ENCODE measurements at places on chromosomes 3 and 15.

DNA sequence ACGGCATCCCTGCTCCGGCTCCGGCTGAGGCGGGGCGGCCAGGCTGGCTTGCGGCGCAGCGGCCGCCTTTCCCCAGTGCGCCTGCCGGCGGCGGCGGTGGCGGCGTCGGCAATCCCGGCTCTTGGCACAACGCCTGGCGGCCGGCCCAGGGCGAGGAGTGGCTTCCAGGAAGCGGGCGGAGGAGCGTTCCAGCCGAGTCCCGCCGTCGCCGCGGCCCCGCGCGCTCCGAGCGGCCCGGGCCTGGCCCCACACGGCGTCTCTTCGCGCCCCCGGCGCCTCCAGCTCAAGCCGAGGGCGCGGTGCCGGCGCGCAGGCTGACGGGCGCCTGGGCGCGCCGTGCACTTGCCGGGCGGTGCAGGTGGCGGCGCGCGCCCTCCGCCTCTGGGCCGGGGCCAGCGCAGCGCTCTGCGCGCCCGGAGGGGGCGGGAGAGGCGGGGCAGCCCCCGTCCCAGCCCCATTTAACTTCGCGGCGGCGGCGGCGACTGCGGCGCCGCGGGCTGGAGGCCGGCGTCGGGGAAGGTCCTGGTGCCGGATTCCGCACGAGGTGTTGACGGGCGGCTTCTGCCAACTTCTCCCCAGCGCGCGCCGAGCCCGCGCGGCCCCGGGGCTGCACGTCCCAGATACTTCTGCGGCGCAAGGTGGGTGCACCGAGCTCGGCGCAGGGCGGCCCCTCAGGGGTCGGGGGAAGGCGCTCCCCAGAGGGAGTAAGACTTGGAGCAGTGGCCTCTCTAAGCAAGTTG lies at the start of gene ADAMTSL3:
ADAMTSL3 (plus strand) TSS at position 485 of the 740 bp plus-strand sequence. CDS start 1,639 bp downstream, outside the sequence.
- DNase-seq: no peak

GRCh38 chr15:73305331-73306211 lies 63.2 kb downstream of the HCN4 start:
- DNase-seq: no peak

- no peak for DNase-seq
Measured at GRCh38 chr3:37693511-37694283, 168.0 kb upstream of the CTDSPL start.

DNA sequence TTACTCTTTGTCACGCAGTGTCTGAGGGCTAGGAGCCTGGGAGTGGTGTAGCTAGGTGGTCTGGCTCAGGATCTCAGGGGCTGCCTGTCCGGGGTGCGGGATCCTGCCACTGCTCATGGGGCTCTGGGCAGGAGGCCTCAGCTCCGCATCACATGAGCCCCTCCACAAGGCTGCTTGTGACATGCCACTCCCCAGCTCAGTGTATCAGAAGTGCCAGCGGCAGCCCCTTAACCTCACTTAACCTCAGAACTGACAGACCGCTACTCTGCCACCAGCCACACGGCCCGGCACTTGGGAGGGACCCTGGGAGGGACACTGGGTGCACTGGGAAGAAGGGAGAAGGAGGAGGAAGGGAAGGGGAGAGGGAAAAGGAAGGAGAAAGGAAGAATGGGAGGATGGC lies 87.9 kb downstream of the FBLN2 start:
- DNase-seq: no peak

- no peak for DNase-seq
Measured at GRCh38 chr15:38672814-38673670, 108.4 kb upstream of the RASGRP1 start.

DNA sequence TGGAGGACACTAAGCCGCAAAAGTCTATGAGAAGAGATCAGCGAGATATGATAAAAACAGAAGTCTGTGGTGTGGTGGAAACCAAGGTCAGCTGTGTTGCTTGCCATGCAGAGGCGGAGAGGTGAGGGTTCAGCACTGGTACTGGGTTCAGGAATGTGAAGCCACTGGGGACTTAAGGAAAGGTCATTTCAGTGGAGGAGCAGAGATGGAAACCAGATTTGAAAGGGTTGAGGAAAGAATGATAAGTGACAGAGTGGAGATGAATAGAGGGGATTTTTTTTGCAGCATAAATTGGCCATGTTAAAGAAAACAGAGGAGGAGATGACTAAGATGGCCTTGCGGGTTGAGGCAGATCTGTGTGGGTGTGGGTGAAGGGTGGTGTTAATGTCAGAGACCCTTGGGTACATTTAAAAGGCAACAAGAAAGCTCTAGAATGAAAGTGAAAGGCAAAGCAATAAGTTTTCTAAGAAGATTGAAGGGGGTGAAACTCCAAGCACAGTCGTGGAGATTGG lies 265.5 kb downstream of the ADAMTSL3 start:
- no peak for DNase-seq

DNA sequence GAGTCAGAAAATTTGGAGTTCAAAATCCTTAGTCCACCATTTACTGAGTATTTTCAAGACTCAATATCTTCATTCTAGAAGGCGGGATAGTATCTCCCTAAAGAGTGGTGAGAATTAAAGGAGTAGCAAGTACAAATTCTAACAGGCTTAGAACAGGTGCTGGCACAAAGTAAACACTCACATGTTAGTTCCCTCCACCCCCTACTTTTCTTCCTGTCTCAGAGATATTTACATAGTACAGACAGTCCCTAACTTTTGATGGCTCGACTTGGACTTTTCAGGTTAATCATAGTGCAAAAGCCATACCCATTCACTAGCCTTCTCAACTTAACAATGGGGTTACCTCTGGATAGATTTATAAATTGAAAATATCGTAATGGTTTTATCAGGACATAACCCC lies 476.2 kb upstream of the RASGRP1 start:
- DNase-seq: no peak

GRCh38 chr3:34377961-34378360 lies 579.5 kb downstream of the PDCD6IP start:
- no peak for DNase-seq

DNA sequence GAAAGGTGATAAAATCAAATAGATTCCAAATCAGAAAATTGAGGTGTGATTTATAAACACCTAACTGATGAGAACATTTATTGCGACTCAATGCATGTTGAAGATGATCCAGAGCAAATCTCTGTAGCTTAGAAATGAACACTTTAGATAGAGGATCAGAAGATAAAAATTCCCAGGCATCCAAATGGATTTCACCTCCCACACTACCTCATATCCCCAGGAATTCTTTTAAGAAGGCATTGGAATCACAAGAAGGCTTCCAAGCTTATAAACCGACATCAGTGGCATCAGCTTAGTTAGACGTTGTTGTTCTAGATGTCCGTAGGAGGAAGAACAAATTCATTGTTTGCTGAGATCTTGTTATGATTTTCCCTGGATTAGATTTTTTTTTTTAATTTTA lies 154.4 kb downstream of the EBLN2 start:
- DNase-seq: no peak

DNA sequence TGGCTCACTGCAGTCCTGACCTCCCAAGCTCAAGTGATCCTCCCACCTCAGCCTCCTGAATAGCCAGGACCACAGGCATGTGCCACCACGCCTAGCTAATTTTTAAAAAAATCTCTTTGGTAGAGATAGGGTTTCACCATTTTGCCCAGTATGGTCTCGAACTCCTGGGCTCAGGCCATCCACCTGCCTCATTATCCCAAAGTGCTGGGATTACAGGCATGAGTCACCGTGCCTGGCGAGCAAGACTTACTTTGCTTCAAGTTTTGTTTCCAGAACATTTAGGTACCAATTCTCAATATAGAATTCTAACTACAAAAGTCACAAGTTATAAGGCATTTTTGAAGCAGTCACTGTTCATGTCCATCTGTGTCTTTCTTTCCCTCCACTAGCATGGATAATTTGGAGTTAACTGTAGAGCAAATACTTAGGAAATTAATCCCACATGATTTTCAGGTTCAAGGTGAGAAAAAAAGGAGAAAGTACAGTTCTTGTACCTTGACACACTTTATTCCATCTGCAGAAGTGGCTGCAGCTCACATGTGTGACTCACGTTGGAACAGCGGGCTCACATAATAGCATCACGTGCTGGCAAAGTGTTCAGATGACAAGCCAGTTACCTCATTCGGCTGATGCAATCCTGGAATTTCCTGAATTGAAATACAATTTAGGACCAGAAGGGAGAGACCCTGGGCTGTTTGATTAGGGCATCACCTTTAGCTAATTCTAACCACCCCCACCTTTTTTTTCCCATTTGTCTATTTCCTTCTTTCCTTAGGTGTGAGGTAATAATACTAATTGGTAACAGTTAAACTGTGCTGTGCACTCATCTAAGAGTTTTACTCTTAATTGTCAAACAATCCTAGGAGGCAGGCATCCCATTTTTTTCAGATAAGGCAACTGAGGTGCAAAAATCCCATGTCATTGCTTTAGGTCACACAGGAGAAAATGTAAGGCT lies 46.9 kb upstream of the NEDD4 start:
- DNase-seq: no peak

- no peak for DNase-seq
Measured at GRCh38 chr3:111729087-111729846, 129.8 kb upstream of the PHLDB2 start.

DNA sequence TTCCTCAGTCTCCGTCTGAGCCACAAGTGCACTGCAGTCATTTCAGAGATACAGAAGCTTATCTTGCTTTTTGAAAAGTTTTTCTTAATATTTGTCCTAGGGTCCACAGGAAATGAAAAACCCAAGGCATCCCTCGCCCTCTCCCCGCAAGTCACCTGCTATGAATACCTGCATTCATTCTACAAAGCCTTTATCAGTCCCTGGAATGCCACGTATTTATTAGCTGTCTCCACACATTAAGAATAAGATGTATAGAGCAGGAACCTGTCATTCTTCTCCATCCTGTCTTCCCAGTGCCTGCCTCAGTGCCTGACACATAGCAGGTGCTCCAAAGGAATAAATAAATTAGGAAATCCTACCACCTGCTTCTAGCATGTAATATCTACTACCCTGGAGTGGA lies 73.3 kb upstream of the ICE2 start:
- DNase-seq: no peak

DNA sequence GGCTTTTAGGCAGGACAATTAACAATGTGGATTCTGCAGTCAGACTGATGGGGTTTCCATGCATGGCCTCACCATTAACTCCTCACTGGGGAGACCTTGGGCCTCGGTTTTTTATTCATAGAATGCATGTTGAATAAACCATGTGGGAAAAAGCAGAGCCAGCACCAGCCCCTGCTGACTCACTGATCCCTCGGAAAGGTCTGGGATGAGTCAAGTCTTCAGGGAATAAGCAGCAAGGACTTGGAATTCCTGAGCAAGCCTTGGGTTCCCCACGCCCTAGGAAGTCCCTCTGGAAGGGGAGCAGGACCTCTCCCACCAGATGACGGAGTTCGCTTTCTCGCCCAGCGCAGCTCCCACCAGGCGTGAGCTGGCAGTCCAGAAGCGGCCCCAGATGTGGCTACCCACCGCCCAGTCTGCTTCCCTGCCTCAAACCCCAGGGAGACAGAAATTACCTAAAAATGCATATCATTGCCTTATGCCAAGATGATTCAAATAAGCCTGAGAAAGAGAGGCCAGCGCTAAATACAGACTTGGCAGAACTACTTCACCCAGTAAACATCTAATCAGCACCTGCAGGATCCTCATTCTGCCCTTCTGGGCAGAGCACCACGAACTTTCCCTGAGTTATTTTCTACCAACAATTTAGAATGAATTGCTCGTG lies 45.4 kb downstream of the BTD start:
- no peak for DNase-seq

DNA sequence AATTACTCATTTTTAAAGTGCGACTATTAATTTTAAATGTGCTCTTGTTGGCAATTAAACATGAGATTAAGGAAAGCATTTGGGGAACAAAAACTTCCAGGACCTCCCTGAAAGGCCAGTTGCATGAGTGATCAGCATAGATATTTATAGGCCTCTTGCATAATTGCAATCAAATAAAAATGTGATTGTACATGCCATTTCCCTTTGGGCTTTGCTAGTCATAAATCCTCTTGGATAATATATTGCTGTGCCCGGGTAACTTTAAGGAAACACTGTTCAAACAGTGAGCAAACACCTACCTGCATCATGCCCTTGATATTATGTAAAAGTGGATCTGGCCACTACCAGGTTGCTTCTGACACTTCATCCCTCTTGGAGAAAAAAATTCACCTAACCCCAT lies 239.1 kb downstream of the MCTP2 start:
- no peak for DNase-seq

DNA sequence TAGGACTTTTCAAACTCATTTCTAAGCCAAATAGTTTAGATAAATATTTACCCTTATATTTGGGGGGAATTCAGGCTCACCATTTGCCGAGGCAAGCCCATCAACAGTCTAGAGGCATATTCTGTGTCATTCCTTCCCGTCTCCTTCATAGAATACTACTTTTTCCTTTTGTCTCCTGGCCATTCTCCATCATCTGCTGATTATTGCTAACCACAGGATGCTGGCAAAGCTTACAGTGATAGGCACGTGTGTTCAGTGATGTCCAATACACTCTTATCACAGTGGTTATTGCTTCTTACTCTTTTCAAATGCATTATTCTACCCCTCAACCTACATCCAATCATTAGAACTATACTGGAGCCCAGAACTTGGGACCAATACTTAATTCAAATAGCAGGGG lies 130.6 kb upstream of the ZBED2 start:
- DNase-seq: no peak

DNA sequence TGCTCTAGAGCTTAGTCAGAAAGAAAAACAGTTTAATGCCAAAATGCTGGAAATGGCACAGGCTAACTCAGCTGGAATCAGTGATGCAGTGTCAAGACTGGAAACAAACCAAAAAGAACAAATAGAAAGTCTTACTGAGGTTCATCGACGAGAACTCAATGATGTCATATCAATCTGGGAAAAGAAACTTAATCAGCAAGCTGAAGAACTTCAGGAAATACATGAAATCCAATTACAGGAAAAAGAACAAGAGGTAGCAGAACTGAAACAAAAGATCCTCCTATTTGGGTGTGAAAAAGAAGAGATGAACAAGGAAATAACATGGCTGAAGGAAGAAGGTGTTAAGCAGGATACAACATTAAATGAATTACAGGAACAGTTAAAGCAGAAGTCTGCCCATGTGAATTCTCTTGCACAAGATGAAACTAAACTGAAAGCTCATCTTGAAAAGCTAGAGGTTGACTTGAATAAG lies 150.5 kb upstream of the LRRFIP2 start:
- DNase-seq: no peak

- no peak for DNase-seq
Measured at GRCh38 chr3:48555231-48555948, 1.2 kb downstream of the PFKFB4 start.

- DNase-seq: no peak
Measured at GRCh38 chr15:91861223-91861622, 7.7 kb downstream of the SLCO3A1 start.

DNA sequence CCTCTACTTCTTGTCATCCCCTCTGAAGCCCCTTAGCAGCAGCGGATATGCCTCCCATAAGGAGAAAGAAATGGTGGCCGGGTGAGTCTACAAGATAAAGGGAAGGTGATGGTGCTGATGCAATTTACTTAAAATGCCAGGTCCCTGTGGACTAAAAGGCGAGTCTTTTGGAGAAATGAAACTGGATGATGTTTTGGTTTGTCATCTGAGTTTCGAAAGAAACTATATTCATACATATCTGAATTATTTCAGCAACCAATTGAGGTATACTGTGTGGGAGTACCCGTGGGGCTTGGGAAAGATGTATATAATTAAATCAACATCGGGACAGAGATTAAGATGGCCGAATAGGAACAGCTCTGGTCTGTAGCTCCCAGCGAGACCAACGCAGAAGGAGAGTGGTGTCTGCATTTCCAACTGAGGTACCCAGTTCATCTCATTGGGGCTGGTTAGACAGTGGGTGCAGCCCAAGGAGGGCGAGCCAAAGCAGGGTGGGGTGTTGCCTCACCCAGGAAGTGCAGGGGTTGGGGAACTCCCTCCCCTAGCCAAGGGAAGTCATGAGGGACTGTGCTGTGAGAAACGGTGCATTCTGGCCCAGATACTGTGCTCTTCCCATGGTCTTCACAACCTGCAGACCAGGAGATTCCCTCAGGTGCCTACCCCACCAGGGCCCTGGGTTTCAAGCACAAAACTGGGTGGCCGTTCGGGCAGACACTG lies 210.6 kb upstream of the CHRM5 start:
- no peak for DNase-seq

Data from activated CD4-positive, alpha-beta T cell treated with anti-CD3 and anti-CD28 coated beads, Interleukin-2, amount 50 U/mL, for 1 hour (primary cell).